Stimulated activated CD4-positive, alpha-beta T cell treated with anti-CD3 and anti-CD28 coated beads, Interleukin-12 subunit alpha, Interleukin-12 subunit beta, amount 100 ng/mL, for 48 hours (primary cell): ENCODE measurements at places on chromosomes 6 and 20.

- no peak for DNase-seq
These were observed 703 bp downstream of the EPHA7 start for GRCh38 chr6:93418408-93419303.

- DNase-seq, result no peak
These were observed 34.0 kb downstream of the EYA2 start for GRCh38 chr20:46928580-46929132.

GRCh38 chr6:100304575-100304974, 160.1 kb downstream of the SIM1 start:
- DNase-seq, result no peak

DNA sequence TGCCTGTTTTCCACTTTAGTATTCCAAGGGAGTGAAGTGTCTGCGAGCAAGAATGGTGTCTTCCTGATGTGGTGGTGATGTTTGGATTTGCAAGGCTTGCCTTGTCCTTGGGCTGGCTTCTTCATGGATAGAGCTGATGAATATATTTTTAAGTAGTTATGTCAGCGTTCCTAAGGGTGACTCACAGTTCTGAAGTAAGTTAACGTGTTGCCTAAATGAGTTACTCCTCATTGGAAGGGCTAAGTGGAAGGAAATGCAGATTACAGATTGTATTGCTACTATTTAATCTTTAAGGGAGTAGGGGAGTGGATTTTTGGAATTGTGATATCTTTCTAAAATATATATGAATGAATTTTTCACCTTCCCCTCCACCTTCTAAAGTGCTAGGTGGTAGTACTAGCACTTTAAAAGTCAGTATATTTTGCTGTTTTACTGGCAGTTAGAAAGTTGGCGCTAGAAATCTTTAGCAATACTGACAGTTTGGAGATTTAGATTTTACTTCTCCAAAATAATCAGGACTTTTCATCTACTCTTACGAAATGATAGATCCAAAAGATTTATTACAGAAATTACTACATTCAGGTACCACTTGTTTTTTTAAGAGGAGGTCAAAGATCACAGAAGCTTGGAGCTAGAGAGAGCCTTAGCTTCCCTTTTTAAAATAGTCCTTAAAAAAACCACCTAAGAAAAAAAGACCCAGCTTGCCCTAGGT, 197.4 kb downstream of the JARID2 start:
- DNase-seq, result no peak

DNA sequence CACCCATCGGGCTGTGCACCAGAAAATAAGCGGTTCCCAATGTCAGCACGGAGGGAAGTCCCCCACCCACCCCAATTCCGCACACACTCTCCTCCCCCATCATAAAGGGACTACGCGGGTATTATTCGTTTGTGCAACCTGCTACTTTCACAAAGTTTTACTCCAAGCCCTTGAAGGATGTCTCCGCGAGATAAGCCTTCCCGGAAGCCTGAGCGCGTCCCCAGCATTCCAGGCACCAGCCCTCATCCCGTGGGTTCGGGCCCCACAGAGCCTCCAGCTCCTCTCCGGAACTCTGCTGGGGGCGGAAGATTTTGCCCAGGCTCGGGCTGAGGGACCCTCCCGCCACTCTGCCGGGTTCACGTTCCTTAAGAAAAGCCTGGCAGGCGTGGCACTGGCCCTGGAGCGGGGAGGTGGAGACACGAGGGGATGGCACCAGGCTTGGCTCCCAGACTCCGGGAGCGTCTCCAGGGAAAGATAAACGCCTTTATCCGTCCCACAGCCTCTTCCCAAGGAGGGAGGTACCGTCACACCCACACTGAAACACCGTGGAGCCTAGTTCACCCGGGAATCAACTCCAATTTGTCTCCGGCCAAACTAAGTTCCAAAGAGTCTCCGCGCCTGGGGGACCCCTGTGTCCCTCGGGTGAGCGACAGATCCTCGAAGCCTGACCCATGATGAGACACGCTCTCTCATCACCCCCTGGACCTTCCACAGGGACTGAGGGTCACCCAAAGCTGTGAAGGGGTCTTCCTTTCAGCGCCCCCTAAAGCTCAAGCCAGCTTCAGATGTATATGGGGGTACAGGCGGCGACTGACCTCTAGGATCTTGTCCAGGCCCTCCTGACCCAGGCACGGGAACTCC, 934 bp downstream of the KCNK5 start:
- peak; percentile 32 for DNase-seq

- no peak for DNase-seq
These were observed 84.9 kb upstream of the LRFN2 start for GRCh38 chr6:40672087-40672486.

DNA sequence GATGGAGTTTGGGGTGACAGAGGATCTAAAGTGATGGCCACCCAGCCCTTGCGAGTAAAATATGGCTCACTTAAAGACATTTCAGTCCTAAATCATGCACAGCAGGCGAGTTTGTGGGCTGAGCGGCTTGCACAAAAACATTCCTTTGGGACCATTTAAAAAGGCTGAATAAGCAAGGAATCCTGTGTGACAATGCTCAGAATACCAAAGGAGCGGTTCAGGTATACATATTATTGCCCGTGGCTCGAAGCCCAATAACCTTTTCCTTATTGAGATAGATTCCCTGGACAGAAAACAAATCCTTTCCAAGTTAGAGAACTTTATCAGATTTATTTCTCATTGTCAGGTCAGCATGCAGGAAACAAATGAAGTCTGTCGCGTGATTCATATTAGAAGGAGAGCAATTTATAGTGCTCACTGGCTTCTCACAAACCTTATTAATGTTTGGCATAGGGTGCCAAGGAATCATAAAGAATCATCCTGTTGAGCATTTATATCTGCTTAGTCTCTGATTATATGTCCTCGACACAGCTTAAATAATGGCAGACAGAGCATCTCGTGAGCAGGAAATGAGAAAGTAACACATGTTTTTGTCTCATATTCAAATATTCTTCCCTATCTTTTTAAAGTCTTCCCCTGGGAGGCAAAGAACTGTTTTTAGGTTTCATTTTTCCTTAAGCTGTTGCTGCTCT, 121.3 kb downstream of the TRMT11 start:
- no peak for DNase-seq

DNA sequence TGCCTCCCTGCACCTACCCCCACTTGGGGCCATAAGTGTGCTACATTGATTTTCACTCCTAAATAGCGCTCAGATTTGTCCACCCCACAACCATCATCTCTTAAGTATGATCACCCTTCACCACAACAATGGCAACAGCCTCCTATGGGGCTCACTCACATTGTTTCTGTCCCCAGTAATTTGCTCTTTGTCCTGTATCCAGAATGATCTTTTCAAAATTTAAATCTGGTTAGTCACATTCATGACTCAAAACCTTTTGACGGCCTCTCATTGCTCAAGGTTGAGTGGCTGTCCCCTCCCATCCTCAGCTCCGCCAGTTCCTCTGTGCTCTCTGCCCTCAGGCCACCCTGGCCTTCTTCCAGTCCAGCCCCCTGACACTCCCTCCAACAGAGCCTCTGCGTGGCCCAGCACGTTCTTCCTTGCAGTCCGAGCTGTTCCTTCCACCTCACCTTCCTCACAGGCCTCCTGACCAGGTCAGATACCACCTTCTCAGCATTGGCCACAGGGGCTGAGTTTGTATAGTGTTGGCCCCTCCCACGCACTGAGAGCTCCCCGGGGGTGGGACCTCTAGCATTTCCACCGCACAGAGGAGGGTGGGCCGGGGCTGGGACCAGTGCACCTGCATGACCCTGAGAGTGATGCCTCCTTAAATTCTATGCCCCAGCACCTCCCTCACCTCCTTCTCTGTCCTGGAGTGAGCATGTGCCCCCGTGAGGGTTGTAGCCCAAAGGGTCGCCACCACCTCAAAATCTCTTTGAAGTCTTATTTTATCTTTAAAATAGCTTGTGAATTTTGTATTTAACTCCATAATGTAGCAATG, 2.4 kb upstream of the PPP1R3G start:
- no peak for DNase-seq
